NCI-H510A treated with DMSO at 0.1 percent for 48 hours (cell line): ENCODE measurements at places on chromosomes 5 and 9.

- no peak for DNase-seq
Measured at GRCh38 chr5:142896325-142897007, 126.3 kb downstream of the ARHGAP26 start.

GRCh38 chr5:98941131-98941883, 12.5 kb upstream of the CHD1 start:
- DNase-seq = no peak

GRCh38 chr5:75720882-75721281, 3.6 kb upstream of the POC5 start:
- no peak for DNase-seq

- no peak for DNase-seq
Measured at GRCh38 chr9:129676975-129677374, 11.5 kb downstream of the PRRX2 start.

GRCh38 chr5:172973931-172974330, 9.6 kb upstream of the ATP6V0E1 start:
- DNase-seq = no peak

DNA sequence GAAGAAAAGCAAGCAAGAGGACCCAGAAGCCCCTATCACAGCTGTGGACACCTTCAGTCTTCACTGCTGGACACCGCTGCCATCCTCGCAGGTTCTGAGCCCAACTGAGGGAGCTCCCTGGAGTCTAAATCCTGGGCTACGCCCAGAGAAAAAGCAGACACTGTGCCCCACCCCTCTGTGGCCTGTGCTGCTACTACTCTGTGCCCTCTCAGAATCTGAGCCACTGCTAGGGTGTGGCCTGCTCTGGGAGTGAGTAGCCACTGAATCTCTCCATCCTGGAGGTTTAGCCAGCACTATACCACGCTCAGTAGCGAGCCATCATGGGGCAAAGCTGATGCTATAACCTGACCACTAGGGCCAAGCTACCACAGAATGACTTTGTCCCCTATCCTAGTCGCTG, 338.2 kb downstream of the NPR3 start:
- DNase-seq = no peak

GRCh38 chr5:58786035-58786434, 203.2 kb downstream of the RAB3C start:
- no peak for DNase-seq

- no peak for DNase-seq
Measured at GRCh38 chr5:121737120-121737519, 114.6 kb upstream of the FTMT start.

GRCh38 chr5:1999794-2000193, 117.1 kb upstream of the IRX4 start:
- DNase-seq = no peak

- DNase-seq = no peak
Measured at GRCh38 chr9:134569626-134570025, 72.0 kb upstream of the COL5A1 start.

GRCh38 chr5:40685976-40686486, 6.3 kb downstream of the PTGER4 start:
- no peak for DNase-seq

- DNase-seq = no peak
Measured at GRCh38 chr5:155838394-155838793, 488.6 kb upstream of the SGCD start.

DNA sequence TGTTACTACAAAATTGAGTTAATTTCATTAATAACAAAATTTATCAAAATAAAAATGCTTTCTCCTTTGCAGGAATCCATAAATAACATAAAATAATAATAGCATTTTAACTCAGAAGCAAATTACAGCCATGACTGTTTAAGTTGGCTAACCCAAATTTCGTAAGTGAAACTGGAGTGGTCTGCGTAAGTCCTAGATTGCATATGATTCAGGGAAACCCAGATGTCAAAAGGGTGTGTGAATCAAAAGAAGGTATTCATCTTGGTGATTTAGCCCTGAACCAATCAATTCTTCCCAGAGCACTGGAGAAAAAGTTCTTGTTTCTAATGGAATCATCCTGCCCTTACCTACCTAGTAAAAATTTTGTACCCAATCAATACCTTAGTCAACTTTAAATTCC, 547.6 kb downstream of the RAB3C start:
- DNase-seq = no peak

DNA sequence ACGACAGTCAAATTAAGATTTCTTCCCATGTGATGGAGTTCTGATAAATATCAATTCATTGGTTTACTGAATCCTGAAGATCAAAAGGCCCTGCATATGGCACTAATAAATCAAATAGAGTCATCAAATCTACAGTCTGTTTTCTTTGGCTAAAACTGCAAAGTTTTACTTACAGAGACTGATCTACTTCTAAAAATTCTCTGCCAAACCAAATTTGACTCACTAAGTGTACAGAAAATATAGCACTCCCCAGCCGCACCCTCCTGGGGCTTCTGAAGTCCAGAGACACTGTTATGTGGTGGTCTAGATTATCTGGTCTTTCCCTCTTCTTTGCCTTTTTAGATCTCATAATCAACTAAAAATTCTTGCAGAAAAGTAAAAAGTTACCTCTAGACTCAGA, 237.7 kb downstream of the MLLT3 start:
- no peak for DNase-seq

GRCh38 chr5:115766608-115767007, 49.9 kb downstream of the CDO1 start:
- no peak for DNase-seq

- DNase-seq = no peak
Measured at GRCh38 chr5:61627531-61627930, 295.5 kb downstream of the ZSWIM6 start.

DNA sequence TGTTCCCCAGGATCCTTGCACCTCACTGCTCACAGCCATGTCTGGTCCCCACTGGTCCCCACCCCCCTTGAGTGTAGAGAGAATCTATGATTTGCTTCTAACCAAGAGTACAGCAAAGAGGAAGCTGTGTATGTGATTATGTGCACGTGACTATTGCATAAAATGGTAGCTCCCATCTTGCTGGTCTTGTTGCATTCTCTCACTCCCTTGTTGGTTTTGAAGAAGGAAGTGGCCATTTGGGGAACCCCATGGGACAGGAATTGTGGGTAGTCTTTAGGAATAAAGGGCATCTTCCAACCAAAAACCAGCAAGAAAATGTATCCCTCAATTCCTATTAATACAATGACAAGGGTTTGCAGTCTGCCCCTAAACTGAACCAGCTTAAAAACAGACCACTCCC, 5.2 kb upstream of the FCN2 start:
- no peak for DNase-seq

DNA sequence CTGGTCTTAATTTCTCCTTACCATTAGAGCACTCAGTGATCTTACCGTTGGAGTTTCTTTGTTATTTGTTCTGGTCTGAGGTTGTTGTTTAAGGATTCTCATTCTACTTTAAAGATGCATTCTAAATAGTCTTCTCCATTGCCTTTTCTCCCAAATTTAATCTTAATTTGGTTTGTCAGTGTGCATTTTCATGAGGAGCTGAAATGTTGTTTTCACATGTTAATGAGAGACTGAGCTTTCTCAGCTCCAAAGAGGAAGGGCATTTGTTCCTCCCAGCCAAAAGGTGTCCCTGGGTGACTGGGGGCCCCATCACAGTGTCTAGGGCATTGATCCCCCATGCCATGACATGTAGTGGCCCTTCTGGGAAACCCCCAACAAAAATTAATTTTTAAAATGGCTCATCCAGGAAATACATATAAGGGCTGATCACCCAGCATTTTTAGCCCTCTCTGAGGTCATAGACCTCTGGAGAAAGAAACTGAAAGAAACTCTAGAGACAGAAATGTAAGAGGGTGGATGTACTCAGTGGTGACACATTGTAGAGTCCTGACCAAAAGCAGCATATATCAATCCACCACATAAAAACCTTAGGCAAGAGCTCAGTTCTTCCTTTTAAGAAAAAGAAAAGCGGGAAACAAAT, 240.4 kb upstream of the RAI14 start:
- DNase-seq = no peak

- no peak for DNase-seq
Measured at GRCh38 chr9:97441729-97442128, 29.8 kb downstream of the TDRD7 start.

DNA sequence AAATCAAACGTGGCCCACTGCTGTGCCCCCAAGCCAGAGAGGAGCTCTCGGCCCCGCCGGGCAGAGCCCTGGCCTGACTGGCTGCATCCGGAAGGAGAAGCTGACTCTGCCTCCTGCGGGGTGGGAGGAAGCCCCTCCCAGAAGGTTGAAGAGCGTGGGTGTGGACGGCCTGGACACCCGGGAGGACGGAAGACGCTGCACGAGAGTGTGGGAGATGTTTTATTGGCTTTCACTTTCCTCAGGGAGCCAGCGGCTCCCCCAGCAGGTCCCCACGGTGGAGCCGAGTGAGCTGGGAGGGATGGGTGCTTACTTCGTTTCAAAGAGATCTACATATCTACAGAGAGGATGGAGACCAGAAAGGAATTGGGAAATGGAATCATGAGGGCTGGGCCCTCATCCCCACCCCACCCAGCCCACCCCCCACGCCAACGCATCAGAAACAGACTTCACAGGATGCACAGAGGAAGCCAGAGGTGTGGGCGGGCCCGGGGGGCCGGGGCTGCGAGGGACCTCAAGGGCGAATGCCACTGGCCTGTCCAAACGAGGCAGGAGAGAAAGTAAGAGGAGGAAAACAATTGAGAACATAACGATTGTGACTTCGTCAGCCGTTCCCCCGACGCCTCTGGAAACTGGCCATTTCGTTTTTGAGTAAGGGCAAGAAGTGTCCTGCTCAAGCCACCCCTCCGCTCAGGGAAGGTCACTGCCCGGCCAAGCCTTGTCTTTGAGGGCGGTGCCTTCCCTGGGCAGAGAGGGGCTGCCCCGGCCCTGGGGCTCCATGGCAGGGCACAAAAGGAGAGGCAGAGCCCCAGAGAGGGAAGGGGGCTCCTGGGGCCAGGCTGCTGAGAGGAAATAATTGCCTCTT, 32.1 kb downstream of the FAM163B start:
- no peak for DNase-seq

DNA sequence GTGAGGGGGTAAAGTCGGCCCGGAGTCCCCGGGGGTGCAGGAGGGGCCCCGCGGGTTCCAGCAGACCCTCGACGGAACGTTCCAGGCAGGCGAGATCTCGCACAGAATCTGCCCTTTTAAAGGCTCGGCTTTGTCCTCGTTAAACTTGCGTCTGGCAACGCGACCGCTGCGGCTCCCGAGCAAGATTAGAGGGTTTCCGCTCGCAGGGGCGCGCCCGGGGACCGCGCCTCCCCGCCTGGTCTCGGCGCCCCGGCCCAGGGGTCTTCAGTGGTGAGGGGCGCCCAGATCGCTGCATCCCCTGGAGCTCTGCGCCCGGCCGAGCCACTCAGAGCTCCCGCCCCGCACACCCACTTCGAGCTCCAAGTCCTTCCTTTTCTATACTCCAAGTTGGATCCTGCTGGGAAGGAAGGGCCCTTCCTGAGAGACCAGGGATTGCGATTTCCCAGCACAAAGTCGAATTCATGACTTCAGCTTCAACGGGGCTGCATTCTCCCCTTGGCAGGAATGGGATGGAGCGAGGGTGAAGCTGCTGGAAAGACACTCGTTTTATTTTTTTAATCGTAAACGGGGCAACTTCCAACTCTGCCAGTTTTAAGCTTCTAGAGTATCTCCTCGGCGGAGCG, 11.3 kb downstream of the PROP1 start:
- no peak for DNase-seq

DNA sequence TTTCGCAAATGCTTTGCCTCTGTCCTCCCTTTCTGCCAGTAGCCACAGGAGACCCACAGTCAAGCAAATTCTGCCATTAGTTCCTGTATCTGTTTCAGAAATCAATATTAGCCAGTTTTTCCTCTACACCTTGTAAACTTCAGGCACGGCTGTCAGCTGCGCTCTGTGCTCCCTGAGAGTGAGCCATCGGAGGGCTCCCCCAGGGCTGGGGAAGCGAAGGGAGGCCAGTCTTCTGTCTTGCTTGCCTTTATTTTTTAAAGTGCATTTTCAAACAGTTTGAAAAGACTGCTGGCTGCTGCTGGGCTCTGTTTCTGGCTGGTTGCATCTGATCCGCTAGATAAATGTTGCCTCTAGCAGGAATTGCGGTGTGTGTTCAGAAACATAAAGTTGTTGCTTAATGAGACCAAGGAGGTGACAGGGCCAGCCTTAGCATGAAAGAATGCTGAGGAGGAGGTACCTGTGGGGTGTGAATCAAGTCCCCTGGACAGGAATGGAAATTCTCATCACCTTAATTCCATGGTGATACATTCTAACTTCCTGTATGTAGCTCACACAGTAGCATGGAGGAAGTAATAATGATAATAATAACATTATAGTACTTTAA, 421.7 kb upstream of the KIF2A start:
- DNase-seq = no peak

DNA sequence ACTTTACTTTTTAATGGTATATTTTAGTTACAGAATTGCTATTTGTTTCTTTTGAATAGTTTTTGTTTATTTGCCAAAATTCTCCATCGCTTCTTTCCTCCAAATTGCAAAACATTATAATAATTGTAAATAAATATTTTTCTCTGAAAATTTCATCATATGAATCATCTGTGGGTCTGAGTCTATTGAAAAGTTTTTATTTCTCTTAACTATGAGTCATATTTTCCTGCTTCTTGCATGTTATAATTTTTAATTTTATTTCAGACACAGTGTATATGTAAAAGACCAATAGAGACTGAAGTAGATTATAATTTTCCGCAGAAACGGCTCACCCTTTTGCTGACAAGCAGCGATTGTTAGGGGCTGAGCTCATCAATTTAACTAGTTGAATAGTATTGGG, 279.1 kb upstream of the IL12B start:
- DNase-seq = no peak

GRCh38 chr9:28941856-28942255, 1368.6 kb upstream of the C9orf72 start:
- no peak for DNase-seq

DNA sequence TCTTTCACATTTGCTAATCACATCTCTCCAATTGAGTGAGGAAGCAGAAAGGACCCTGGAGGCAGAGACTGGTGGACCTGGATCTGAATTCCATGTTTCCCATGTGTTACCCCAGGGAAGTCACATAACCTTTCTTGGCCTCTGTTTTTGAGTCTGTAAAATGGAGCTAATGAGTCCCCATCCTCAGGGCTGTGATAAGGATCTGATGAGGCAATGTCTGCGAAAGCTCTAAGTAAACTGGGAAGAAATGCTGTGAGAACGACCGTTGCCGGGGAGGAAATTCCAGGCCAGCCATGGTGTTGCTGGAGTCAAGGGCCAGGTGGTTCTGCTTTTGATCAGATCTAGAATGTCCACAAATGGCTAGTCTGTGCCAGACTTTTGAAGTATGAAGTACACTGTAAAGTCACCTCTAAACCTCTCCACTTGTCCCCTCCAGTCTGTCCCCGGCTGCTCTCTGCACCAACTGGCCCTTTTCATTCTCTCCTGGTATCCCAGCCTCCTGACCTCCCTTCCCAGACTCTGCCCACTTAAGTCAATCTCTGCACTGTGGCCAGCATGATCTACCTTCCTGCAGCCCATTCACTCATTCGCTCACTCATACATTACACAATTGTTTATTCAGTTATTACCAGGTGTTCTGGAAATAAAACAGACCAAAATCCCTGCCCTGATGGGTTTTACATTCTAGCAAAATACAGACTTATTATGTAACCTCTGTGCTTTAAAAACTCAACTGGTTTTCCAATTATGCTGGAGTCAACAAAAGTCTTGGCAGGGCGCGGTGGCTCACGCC, 32.5 kb upstream of the N4BP3 start:
- no peak for DNase-seq

GRCh38 chr5:180433032-180433422, 61.2 kb upstream of the CNOT6 start:
- no peak for DNase-seq

GRCh38 chr5:74233571-74233970, 407.0 kb downstream of the ENC1 start:
- DNase-seq = no peak
